ELR (cell line): ENCODE measurements at places on chromosomes 1 and 21.

- no peak for DNase-seq
Measured at GRCh38 chr1:978069-978834, 3.6 kb downstream of the PERM1 start.

DNA sequence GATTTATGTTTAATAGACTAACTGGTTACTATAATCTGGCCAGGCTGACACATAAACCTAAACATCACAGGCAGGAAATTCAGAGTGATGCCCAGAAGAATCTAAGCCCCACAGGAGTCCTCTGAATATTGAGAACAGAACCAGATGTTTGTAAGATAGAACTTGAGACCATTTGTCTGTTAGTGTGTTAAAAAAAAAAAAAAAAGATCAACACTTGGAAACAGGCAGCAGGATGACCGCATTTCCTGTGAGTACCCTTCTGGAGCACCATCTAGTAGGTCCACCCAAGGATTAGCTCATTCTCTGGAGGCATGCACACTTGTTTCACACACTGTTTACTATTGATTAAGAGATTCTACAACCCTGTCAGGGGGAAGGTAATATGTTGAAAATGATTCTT, 111.4 kb upstream of the VANGL1 start:
- DNase-seq: peak; percentile 89

DNA sequence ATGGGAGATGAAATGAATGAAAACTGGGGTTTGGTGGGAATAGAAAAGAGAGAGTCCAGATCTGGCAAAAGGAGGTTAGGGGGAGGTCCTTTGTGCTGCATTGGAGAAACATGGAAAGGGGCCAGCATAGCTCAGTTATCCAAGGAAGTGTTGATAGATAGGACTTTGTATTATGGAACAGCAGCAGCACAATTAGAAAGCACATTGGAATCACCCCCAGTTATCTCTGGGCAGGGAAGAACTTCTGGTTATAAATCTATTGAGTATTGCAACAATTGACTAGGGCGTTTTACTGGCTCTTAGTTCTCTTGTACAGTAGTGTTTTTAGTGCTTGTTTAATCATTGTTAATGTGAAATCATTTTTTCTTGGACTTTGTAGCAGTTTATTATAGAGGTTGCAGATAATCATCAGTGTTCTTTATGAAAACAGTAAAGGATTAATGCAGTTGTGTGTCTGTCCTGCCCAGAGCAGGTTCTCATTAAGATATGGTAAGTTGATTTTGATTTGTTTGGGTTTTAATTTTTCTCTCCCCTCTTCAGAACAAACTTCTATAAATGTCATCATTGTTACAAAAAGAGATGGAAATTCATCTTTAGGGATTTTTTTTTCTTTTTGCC, 76.6 kb downstream of the NR5A2 start:
- DNase-seq: no peak

DNA sequence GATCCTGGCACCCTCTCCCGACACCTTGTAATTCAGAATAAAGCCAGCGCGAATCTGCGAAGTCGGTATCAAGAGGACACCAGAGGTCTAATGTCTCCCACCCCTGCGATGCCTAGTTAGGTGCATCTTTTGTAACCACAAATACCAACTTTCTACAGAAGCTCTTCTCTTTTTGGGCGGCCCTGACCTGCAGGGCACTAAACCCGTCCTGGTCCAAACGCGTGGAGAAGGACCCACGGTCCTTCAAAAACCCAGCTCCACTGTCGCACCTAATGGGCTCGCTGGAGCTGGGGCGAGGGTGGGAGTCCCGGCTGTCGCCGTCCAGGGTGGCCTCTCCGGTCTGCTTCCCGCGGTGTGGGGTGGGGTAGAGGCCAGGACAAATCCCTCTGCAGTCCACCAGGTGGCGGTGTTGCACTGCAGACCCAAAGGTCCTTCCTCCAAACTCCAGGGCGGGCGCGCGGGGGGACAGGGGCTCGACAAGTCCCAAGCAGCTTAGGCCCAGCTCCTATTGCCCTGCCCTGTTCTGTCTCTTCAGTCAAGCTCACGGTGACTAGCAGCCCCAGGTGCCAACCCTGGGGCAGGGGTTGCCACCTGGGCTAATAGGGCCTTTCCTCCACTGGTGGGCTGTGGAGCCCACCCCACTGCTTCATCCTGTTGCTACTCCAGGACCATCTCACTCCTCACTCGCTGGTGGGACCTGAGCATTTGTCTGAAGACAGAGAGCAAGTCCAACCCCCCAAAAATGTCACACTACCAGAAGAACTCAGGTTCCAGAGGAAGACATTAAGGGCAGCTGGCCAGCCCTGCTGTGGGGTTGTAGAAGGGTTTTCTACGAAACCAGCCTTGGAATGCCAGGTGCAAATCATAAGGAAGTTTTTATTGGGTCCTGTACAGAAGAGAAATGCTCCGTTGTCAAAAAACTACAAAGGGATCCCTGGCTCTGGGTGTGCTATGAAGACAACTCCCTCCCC, 2.8 kb downstream of the HES3 start:
- DNase-seq: peak; percentile 71

DNA sequence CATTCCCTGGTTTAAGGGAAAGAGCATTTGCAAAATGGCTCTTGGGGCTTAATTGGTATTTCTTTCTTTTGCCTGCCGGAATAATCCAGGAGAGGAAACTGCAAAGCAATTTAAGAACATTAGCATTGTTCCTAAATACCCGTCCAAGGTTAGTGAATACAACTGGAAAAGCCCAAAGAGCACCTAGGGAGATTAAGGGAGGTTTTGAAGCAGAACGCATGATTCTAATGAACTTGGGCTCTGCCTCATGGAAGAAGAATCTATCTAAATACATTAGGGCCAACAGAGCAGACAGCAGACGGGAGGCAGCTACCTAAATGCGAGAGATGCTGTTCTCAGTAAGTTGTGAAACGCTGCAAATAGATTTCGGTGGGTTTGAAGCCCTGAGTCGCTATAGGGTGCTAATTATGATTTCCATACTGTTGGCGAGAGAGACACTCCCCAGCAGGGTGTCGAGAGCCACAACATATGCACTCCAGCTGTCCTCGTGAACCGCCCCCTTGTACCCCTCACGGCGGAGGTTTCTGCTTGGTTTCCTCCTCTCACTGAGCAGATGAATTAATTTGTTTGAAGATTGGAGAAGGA, 326.7 kb upstream of the CAMK1G start:
- no peak for DNase-seq

GRCh38 chr1:168085401-168085872, 51.3 kb downstream of the GPR161 start:
- no peak for DNase-seq

DNA sequence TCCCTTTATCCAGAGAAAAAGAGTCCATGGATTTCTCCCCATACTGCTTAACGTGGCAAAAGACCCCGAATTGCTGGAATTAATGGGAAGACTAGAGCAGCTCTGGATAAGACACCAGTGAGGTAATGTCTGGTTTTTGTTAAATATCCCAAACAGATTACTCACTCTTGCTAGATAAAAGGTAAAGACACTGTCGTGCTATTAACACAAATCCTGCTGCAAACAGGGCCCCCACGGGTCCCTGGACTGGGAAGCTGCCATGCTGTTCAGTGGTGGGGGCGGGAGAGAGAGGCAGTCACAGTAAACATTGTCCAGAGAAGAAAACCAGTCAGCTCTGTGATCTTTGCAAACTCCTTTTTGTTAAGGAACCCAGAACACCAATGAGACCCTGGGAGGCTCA, 15.2 kb upstream of the SRP9 start:
- DNase-seq: no peak

- DNase-seq: no peak
Measured at GRCh38 chr1:116254776-116255175, 118.3 kb upstream of the ATP1A1 start.

GRCh38 chr1:15277447-15277838, 30.4 kb downstream of the FHAD1 start:
- no peak for DNase-seq

DNA sequence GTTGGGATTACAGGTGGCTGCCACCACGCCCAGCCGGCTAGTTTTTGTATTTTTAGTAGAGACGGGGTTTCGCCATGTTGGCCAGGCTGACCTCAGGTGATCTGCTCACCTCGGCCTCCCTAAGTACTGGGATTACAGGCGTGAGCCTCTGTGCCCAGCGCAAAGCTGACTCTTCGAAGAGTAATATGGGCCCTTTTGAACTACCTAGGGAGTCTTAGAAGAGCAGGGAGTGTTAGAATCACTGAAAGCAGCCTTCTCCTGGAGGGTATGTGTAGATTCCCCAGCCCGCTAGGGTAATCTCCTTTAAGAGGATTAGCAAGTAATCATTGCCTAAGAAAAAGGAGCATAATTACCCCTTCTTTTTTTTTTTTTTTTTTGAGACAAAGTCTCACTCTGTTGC, 6.5 kb upstream of the MAST2 start:
- DNase-seq: no peak

DNA sequence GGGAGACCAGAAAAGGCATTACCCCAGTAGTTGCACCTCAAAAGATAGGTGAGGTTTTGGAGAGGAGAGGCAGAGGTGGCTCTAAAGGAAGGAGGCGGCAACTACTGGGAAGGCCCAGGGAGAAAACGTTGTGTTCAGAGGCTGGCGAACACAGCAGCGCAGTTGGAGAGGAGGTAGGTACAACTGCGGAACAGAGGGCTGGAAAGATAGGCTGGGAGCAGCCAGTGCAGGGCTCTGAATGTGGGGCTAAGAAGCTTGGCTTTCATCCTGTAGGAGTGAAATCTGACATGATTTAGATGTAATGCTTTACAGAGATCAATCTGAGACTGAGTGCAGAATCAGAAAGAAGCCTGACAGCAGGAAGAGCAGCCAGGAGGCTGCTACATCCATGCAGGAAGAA, 13.0 kb downstream of the RIMS3 start:
- DNase-seq: no peak
